Activated CD4-positive, alpha-beta T cell treated with anti-CD3 and anti-CD28 coated beads, Interleukin-2, amount 10 ng/mL, durations not matched to agents 7 days and 5 days (primary cell): ENCODE measurements at places on chromosomes 3 and 15. TPM values are rescaled to one million over a fixed set of nuclear protein-coding genes. Genes with fewer than 3 reads are reported as not detected.

DNA sequence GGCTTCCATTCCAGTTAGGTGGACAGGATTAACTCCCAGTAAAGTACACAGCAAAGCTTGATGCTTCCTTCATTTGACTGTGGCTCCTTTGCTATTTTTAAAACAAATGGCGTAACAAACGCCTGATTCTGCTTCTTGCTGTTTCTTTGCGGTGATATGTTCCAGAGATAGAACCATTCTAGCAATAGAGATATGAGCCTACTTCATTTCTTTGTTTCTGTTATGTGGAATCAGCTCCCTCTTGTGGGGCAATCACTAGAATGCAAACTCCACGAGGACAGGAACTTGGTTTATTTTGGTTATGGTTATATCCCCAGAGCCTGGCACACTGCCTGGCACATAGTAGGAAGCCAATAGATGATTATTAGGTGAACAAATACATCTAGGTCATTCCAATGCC is 122.6 kb upstream of the SLC6A11 start:
- DNase-seq: no peak

DNA sequence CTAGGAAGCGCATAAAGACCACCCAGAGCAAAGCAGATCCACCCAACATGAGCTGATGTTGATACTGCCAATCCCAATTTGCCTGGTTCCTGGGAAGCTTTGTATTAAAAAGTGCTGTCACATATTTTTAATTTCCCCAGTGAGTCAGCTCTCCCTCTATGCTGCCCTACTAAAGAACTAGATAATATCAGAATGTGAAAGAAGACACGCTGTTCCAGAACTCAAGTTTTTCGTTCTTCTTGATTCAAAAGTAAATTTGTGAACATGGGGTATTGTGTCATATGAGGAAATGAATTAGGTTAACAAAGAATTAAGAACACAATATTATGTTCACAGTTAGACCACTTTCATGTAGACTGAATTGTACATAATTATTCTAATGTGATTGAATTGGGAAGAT is 734.2 kb upstream of the ALCAM start:
- DNase-seq: no peak

- no peak for DNase-seq
Measured at GRCh38 chr3:13046569-13047274, 26.5 kb downstream of the IQSEC1 start.

DNA sequence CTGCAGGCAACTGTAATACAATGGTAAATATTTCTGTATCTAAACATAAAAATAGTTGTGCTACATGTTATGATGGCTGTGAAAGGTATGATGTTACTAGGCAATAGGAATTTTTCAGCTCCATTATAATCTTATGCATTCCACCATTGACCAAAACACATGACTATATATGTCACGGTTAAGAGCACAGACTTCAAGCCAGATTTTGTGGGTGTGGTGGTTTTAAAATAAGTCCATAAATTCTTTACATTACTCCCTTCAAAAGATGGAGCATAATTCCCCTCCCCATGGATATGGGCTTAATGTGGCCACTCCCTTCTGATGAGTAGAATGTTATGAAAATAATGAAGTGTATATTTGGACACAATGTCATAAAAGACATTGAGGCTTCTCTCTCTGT is 88.4 kb upstream of the TBC1D5 start:
- DNase-seq: no peak

DNA sequence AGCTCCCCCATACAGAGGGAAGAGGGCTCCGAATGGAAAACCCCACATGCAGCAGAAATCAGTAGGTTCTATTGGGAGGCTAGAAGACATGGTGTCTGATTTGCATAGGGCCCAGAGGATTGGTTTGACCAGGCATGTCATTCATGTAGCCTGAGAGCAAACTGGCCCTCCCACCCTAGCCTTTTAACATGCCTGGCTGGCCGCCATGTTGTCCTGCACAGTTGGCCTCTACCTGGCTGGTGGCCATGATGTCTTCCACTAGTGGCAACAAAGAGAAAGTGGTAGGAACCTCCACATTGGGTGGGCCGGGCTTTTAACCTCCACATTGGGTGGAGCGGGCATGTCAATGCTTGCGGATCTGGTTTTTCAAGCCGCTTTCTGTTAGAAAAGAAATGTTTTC is 312.1 kb downstream of the TAFA4 start:
- no peak for DNase-seq

- DNase-seq: no peak
Measured at GRCh38 chr3:85726241-85726640, 767.5 kb downstream of the CADM2 start.

GRCh38 chr3:25177041-25177440 is 251.0 kb upstream of the RARB start:
- no peak for DNase-seq

DNA sequence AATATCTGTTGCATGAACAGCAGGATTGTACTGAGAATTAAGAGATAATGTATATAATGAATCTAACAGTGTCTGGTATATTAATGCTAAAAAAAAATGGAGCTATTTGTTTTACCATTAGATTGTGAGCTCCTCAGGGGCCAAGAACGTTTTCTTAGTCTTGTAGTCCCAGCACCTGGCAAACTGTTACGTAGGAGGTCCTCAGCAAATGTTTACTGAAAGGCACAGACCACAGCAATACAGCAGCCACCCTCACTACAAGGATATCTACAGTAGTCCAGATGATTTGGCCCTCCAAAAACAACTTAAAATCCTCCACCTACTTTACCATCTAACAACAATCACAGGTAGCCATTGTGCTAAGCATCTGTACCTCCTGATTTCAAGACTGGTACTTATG is 59.7 kb downstream of the MSL2 start:
- DNase-seq: no peak

- no peak for DNase-seq
Measured at GRCh38 chr3:58184309-58184981, 26.3 kb downstream of the DNASE1L3 start.

- no peak for DNase-seq
Measured at GRCh38 chr15:77909182-77909940, 168.2 kb downstream of the TBC1D2B start.

DNA sequence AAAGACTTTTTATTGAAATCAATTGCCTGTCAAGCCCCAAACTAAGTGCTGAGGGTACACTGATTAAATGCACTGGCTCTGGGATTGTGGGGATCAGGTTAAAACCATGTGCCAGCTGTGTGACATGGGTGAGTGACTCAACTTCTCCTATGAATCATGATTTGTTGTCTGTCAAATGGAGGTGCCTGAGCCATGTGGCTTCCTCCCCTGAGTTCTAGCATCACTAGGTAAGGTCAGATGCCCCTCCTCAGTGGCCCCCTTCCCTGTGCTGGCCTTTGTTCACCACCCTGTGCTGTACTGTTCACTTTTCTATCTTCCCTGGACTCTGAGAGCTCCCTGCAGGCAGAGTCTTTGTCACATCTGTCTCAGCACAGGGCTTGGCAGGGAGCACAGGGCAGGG is 43.6 kb upstream of the ATP2B2 start:
- DNase-seq: no peak

DNA sequence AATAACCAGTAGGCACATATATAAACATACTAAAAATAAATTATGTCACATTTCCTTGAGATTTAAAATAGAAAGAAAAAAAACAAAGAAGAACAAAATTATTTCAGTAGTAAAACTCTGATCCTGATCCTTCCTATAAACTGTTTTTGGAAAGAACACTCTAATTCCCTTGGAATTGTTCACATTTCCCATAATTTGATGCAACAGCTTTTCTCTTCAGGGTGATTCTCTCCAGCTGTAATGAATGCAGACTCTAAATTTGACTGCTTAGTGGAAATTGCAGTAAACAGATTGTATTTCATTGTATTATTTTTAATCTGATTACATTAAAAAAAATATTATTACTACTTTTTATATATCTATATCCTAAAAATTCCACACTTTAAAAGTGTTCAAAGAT is 70.2 kb upstream of the ABI3BP start:
- DNase-seq: no peak

DNA sequence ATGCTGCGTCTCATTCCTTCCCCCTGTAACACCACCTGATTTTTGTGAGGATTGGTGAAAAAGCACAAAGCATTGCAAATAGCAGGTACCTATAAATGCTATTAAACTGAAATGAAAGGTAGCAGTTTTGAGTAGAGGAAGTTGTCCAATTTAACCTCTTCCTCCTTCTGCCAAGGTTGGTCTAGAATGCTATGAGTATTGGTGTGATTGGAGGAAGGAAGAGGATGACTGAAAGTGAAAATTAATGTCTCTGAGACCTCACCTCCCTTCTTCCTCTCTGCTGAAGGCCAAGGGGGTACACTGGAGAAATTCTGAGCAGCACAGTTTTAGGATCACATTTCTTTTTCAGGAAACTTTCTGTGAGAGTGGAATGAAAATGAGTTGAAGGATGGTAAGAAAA is 94.4 kb downstream of the DTWD1 start:
- DNase-seq: no peak

DNA sequence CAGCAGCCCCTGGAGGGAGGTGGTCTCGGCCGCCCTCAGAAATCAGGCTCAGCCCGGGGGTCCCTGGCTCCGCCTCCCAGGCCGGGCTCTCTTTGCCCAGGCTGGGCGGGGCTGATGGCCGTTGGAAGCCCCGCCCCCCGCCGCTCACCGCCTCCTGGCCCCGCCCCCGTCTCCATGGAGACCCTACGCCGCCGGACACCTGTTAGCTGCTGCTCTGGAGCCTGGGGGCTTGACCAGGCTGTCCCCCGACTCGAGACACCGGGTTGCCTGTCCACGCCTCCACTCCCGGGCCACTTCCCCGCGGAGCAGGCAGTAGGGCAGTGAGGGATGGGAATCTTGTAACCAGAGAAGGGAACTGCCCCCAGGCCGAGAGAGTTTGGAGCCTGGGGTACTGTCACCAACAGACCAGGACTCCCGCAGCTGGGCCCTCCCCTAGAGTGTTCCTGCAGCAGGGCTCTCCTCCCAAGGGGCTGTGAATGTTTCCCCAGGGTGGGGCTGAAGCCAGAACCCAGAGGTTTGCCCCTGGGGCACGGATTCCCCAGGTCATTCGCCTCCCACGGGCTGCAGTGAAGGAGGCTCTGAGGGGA is 27.8 kb upstream of the RPL32 start:
- peak; percentile 20 for DNase-seq

DNA sequence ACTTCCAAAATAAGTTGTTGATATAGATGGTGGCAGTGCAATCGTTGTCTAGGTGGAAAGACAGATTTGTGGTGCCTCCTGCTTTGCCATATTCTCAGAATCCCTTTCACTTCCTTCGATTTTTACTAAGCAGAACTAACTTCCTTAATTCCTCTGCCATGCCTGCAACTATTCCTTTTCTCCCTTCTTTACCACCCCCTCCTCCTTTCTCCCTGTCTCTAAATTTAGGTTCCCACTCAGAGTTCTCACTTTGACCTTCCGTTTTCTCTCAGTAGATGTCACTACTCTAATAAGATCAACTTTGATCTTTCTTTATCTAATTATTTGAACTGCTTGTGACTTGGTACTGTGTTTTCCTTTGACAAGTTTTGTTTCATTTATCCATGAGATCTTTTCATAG is 351.2 kb downstream of the LPP start:
- no peak for DNase-seq

- DNase-seq: no peak
Measured at GRCh38 chr3:71119171-71119570, 464.4 kb downstream of the FOXP1 start.

GRCh38 chr3:171199473-171199829 is 172.9 kb upstream of the SLC2A2 start:
- DNase-seq: no peak

DNA sequence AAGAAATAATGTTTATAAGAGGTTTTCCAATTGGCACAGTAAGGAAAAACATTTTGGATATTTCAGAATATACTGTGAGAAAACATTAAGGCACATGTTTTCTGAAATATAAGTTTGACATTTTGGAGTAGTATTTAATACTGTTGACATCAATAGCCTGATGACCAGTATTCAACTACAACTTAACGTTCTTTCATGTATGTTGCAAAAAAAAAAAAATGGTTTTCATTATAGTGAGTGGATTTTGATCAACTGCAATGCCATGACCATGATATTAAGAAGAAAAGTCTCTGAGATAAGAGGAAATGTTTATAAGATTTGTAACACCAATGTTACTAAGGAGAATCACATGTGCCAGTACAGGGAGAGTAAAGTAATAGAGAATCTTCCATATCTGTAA is 252.8 kb upstream of the RORA start:
- no peak for DNase-seq

GRCh38 chr3:189449084-189449483 is 182.1 kb upstream of the TP63 start:
- no peak for DNase-seq

DNA sequence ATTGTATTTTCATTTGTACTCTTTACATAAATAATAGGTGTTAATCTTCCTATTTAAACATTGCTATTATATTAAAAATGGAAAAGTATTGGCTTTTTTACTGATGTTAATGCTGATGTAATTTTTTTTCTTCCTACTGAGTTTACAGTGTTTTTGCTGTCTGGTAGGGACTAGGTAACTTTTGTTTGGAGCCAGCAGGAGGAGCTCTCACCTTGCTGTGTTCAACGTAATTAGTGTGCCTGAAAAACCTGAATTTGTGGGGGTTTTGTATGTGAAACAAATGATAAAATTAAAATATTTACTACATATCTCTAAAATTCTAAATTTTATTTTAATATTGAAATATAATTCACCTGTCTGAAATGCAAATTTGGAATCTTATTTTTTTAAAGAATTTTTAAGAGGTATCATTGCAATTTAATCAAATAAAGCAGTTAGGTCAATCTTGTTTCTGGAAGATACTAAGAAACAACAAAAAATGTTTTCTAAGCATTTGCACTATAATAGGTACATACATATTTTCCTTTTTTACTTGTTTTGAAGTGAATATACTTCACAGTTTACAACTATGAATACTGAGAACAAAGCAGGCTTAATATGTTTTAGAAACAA is 48.8 kb downstream of the EPHA6 start:
- DNase-seq: peak; percentile 8

DNA sequence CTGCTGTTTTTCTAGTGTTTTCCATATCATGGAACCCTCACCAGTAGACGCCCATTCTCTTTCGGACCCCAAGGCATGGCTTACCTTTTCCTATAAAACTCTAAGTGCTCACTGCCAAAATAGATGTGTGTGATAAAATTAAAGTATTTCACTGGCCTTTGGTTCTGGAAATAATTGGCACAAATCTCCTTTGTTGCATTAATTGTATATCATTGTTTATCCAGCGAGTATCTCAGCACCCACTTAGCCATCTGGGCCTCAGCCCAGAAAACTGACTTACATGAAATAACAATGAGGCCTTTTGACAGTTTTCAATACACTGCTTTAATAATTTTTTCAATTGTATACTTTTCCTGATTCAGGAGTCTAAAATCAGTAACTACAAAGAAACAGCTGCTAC is 105.1 kb downstream of the MECOM start:
- DNase-seq: no peak

GP9 gene
- not detected for total RNA-seq

PPP1R14D gene
- not detected for total RNA-seq

CHL1 gene
- not detected for total RNA-seq

LYZL4 gene
- not detected for total RNA-seq

PLCB2 gene
- 196 TPM for total RNA-seq

UBR1 gene
- 27.8 TPM for total RNA-seq

A4GNT gene
- total RNA-seq: not detected

USP4 gene
- 87.1 TPM for total RNA-seq

TMEM62 gene
- 15.3 TPM for total RNA-seq

PRR23B gene
- not detected for total RNA-seq

ANKUB1 gene
- not detected for total RNA-seq

NEK10 gene
- total RNA-seq: 0.79 TPM
